Fibroblast of skin of scalp (primary cell): ENCODE measurements at places on chromosomes 5 and 9.

DNA sequence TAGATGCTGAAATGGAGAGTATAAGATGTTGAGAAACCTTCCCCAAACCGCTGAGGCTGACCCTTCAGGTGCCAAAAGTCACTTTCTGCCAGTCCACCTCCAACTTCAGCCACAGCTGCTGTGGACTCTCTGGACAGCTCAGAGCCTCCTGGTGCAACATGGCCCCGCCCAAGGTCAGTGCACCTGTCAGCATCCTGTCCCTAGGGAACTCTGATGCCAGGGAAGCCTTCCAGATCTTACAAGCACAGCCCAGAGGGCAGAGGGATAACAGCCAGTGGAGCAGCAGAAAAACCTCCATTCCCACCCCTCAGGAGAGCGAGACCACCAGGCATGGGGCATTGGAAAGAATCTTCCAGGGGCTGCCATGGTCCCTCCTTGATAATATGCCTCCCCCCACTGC, 10.5 kb upstream of the PTGES2 start:
- no peak for DNase-seq

DNA sequence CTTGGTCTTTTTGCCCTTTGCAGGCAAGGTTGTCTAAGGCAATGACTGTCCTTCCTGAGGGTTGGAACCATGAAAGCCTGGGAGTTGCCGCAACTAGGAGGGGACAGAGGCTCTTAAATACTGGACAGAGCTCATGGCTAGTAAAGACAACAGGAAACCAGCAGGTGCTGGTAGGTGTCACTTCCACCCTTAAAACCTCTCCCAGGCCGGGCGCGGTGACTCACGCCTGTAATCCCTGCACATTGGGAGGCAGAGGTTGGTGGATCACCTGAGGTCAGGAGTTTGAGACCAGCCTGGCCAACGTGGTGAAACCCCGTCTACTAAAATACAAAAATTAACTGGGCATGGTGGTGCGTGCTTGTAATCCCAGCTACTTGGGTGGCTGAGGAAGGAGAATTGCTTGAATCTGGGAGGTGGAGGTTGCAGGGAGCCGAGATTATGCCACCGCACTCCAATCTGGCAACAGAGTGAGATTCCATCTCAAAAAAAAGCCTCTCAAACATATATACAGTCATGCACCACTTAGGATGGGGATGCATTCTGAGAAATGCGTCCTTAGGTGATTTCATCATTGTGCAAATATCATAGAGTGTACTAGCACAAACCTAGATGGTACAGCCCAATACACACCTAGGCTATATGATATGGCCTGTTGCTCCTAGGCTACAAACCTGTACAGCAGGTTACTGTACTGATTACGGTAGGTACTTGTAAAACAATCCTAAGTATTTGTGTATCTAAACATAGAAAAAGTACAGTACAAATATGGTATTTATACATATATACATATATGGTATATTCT, 102.7 kb downstream of the HSPA4 start:
- no peak for DNase-seq

DNA sequence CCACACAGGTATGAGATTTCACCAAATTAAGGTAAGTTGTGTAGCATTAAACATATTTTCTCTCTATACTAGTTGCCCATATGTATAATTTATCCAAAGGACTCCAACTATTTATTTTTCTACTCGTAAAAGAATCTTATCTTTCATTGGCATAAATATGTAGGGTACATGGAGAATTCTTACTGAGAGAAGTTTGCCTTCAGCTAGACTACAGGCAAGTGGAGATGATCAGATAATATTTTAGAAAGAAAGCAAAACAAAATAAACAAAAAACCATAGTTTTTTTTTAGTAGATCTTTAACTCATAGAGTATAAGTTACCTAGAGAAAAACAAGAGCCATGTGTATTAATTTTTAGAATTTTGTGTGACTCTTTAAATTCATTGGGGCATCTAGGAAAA, 743.1 kb upstream of the ARRDC3 start:
- DNase-seq, result no peak

- no peak for DNase-seq
Measured at GRCh38 chr5:74184649-74185048, 455.9 kb downstream of the ENC1 start.

- no peak for DNase-seq
Measured at GRCh38 chr5:1111727-1112289, at the start of gene SLC12A7. Gene SLC12A7 (minus strand): TSS chr5:1112063. CDS start chr5:1111991, 72 bp downstream.

- no peak for DNase-seq
Measured at GRCh38 chr5:152185547-152186245, 219.4 kb downstream of the NMUR2 start.

DNA sequence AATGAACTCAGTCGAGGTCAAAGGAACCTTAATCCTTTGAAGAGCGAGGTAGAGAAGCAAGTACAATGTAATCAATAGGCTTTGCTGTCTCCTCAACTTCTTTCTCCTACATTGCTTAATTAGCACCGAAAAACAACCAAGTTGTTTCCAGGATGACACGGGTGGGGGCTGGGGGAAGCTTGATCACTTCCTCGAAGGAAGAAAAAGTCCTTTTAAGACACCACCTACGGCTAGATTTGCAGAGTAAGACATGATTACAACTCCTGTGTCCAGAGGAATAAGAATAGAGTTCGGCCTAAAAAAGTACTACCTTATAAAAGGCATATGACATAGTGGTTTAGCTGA, 811 bp upstream of the ARRDC3 start:
- DNase-seq, result no peak
